Neural cell (in vitro differentiated cells): ENCODE measurements at places on chromosomes 13 and 19. TPM values are rescaled to one million over a fixed set of nuclear protein-coding genes. Genes with fewer than 3 reads are reported as not detected.

SEMA6B gene
- 21.6 and 27.1 TPM in 2 replicates for polyA plus RNA-seq

PSG2 gene
- polyA plus RNA-seq = not detected in 2 replicates

ZNF628 gene
- polyA plus RNA-seq = 0.37 and 0.68 TPM in 2 replicates

TEKTIP1 gene
- 1.2 TPM in 1 of 2 replicates, not detected in the other for polyA plus RNA-seq

CYP4F8 gene
- polyA plus RNA-seq = not detected in 2 replicates

CRLF1 gene
- polyA plus RNA-seq = 3.3 and 14.2 TPM in 2 replicates

S1PR5 gene
- not detected in 2 replicates for polyA plus RNA-seq

IGFL2 gene
- not detected in 2 replicates for polyA plus RNA-seq

MAMSTR gene
- 0.36 and 0.96 TPM in 2 replicates for polyA plus RNA-seq

CGB2 gene
- not detected in 2 replicates for polyA plus RNA-seq

B3GNT3 gene
- polyA plus RNA-seq = not detected in 2 replicates

TMEM59L gene
- polyA plus RNA-seq = 138 and 173 TPM in 2 replicates

ACP5 gene
- not detected in 2 replicates for polyA plus RNA-seq

KCNC3 gene
- polyA plus RNA-seq = 0.97 and 1.1 TPM in 2 replicates

METTL21C gene
- polyA plus RNA-seq = not detected in 2 replicates

PSPN gene
- polyA plus RNA-seq = 1.5 and 2.4 TPM in 2 replicates

IGFL1 gene
- polyA plus RNA-seq = not detected in 2 replicates

LACC1 gene
- 2.2 and 2.5 TPM in 2 replicates for polyA plus RNA-seq

ZNF285 gene
- 45.5 and 47.1 TPM in 2 replicates for polyA plus RNA-seq

ZNF486 gene
- polyA plus RNA-seq = 1.6 and 1.9 TPM in 2 replicates

PLVAP gene
- not detected in 2 replicates for polyA plus RNA-seq

SLC15A1 gene
- polyA plus RNA-seq = not detected in 2 replicates

ZMYM2 gene
- 81.6 and 92.2 TPM in 2 replicates for polyA plus RNA-seq

SCEL gene
- 0.24 TPM in 1 of 2 replicates, not detected in the other for polyA plus RNA-seq

EFNA2 gene
- polyA plus RNA-seq = 9.8 and 10.3 TPM in 2 replicates

CLN5 gene
- 25.9 and 28.5 TPM in 2 replicates for polyA plus RNA-seq

POSTN gene
- 1.4 and 1.8 TPM in 2 replicates for polyA plus RNA-seq

TMPRSS9 gene
- not detected in 2 replicates for polyA plus RNA-seq

DNAAF3 gene
- 0.38 and 2.2 TPM in 2 replicates for polyA plus RNA-seq

ZNF730 gene
- 16.7 and 21.3 TPM in 2 replicates for polyA plus RNA-seq

SYCN gene
- polyA plus RNA-seq = not detected in 2 replicates

P2RY11 gene
- 5.4 and 7.6 TPM in 2 replicates for polyA plus RNA-seq

MPND gene
- 34.8 and 37.0 TPM in 2 replicates for polyA plus RNA-seq

SLC10A2 gene
- not detected in 2 replicates for polyA plus RNA-seq

CGB5 gene
- polyA plus RNA-seq = not detected in 2 replicates

ZNF85 gene
- 18.8 and 22.1 TPM in 2 replicates for polyA plus RNA-seq

CLASRP gene
- polyA plus RNA-seq = 30.1 and 38.4 TPM in 2 replicates

ADGRE2 gene
- polyA plus RNA-seq = not detected in 2 replicates

TEX29 gene
- not detected in 2 replicates for polyA plus RNA-seq

CD33 gene
- polyA plus RNA-seq = not detected in 2 replicates

RAB3A gene
- 32.3 and 49.4 TPM in 2 replicates for polyA plus RNA-seq

DCLK1 gene
- 118 and 124 TPM in 2 replicates for polyA plus RNA-seq

NEK5 gene
- polyA plus RNA-seq = 0.06 and 0.43 TPM in 2 replicates

COL4A2 gene
- 30.8 and 38.7 TPM in 2 replicates for polyA plus RNA-seq

IFNL1 gene
- polyA plus RNA-seq = not detected in 2 replicates

BCL2L12 gene
- 1.1 TPM in 1 of 2 replicates, not detected in the other for polyA plus RNA-seq

LILRA6 gene
- polyA plus RNA-seq = not detected in 2 replicates
